ENCODE measurements at places on chromosomes 5 and 9.

DNA sequence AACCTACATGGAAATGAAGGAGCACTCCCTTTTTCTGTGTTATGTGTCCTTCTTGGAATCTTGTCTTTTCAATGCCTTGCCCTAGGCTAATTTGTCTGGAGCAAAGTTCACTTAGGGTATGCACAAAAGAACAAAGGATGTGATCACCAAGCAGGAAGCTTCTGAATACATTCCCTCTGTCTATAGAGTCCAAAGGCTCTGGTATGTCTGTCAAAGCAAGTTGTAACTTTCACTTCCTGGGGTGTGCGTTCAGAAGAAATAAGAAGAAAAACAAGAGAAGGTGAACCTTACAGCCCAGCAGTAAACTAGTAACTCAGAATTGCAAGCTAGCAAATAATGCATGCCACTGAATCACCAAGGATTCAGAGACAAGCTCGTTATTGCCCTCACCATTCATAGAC lies 31.7 kb upstream of the CDH6 start:
- no peak for DNase-seq

DNA sequence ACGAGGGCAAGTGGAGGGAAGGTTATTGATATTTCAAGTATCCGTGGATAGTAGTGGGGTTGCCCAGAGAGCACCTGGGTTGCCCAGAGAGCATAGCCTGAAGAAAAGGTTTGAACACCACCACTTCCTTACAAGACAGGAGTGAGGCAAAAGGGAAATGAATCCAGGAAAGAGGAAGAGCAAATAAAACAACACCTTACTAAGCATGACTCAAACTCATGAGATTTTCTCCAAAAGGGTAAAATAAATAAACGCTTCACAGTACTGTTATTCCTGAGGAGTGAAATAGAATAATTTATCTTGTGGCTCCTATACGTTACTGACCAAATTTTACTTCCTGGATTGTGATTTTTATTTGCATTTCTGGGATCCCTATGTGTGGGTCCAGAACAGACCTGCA lies 65.2 kb upstream of the PTPRD start:
- no peak for DNase-seq

- DNase-seq = no peak
These were observed 30.6 kb upstream of the SPINK5 start for GRCh38 chr5:148033134-148033533.

DNA sequence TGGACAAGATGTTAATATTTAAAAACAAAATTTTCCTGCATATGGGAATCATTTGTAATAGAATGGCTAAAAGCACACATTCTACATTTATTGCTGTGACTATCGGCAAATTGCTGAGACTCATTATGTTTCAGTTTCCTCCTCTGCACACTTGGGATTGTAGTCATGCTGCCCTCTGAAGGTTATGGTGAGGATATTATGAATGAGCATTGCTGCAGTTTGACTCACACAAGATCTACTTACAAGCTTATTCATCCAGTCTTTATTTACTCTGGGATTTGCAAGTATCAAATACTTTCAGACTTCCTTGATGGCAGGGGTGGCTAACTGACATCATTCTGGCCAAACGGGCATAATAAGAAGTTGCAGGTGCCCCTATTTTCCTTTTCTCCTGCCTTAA lies 9.5 kb upstream of the NFIL3 start:
- DNase-seq = peak; percentile 39

DNA sequence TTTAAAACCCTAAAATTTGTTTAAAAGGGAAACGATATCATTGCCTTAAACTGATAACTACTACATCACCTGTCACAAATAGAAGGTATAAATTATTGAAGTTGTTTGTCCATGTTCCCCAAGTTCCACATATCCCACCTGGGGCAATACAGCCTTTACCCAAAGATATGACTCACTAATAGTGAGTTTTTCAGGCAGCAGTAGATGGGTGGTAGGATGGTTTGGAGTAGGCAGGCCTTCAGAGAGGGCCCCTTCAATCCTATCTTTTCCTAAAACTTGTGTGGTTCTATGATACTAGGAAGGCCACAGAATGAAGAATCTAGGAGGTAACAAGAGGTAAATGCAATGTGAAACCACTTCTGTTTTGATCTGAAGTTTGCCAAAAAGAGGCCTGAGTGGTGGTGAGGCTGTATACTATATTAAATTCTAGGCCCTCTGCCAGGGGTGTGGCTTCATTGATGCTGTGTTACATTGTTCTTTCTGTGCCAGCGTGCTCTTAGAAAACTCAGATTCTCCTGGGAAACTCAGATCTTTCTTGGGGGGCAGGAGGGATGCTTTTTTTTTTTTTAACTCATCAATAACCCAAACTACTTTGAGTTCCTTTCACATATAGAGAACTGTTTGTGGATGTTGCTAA lies 7.2 kb downstream of the CYSTM1 start:
- no peak for DNase-seq

GRCh38 chr5:138444078-138444773 lies 5.4 kb downstream of the REEP2 start:
- no peak for DNase-seq
